Upper lobe of left lung (tissue), 6 donors: ENCODE measurements at places on chromosomes 12 and 14. TPM values are rescaled to one million over a fixed set of nuclear protein-coding genes. Genes with fewer than 3 reads are reported as not detected.

MDP1 gene
- total RNA-seq = 10.7 TPM

APPL2 gene
- total RNA-seq = 23.8 TPM

AQP5 gene
- total RNA-seq = 7.3 TPM

APOF gene
- not detected for total RNA-seq

MDGA2 gene
- total RNA-seq = not detected

SERPINA3 gene
- total RNA-seq = 32.5 TPM

CCDC91 gene
- 29.1 TPM for total RNA-seq
